Activated T-cell treated with anti-CD3 and anti-CD28 coated beads, Interleukin-2, amount 50 U/mL, for 1 hour (primary cell): ENCODE measurements at places on chromosomes 16 and 17.

DNA sequence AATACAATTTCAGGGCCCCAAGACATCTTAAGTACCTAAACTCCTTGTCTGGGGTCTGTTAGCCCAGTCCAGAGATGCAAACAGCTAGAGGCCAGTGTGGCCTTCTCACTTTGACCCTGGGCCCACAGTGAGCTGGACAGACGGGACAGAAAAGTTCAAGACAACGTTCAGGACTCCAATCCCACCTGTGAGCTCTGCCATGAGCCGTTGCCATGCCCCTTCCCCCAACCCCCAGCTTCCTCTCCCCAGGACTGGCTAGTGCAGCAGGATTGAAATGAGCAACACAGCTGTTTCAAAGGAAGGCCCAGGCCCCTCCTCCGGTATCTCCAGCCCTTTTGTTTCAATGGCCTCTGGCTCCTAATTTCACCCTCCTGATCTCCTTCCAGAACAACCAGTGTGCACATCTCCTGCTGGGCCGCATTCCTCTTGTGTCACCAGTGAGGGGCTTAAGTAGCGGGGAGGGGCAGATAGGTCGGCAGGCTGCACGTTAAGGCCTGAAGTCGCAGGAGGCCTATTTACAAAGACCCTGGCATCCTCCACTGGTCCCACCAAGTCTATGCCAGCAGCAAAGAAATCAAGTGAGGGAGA, 11.3 kb downstream of the AXIN2 start:
- no peak for DNase-seq

DNA sequence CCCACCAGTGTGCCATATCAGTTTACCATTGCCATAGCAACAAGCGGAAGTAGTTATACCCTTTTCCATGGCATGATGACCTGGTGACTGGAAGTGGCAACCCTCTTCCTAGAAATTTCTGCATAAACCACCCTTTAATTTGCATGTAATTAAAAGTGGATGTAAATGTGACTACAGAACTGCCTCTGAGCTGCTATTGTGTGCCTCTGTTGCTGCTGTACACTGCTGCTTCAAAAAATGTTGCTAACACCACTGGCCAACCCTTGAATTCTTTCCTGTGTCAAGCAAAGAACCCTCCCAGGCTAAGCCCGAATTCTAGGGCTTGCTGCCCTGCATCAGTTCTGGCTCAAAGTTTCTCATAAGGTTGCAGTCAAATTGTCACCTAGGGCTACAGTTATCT, 12.9 kb upstream of the MED13 start:
- no peak for DNase-seq

DNA sequence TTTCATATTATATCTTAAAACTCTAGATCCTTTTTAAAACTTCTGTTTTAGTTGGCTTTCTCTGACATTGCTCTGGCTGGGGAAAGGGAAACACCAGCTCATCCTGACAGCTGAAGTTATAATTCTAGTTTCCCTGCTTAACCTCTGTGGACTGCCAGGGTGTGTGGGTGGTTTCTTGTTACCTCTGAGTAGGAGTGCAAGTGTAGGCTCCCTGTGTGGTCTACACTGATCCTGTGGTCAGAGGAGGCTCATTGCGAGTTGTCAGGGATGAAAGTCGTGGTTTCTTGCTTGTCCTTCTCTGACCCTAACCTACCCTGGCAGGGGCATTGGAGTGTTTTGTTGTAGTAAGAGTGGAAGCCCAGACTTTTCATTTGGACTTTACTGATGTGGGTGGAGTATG, 221.0 kb downstream of the UTP18 start:
- no peak for DNase-seq

GRCh38 chr17:41599680-41600079, 12.9 kb downstream of the KRT16 start:
- no peak for DNase-seq

DNA sequence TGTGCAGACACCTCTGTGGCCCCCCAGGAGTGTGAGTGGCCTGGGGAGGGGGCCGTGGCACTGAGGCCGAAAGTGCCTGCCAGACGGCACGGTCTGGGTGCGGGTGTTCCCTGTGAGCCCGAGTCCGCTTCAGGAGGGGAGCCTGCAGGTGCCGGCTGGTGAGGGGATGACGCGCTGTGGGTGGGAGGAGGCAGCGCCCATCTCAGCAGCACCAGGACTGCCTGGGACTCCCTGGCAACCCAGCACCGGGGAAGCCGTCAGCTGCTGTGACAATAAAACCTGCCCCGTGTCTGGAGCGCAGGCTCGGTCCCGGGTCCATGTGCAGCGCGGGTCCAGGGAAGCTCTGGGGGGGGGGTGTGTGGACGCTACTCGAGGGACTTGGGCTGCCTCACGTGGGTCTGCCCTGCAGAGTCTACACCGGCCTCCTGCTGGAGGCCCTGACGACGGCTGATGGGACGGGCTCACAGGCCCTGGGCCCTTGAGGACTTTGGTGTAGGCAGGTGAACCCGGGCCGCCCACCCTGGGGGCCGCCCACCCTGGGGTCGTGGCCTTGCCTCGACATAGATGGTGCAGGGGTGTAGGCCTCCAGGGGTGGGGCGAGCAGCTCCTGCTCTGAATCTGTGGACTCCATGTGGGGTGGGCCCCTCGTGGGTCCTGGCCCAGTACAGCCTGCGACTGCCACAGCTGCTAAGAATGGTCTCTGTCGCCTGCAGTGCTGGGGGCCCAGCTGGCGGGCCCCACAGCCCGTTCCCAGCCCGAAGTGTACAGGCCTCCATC, 5.9 kb upstream of the RAB40C start:
- no peak for DNase-seq

- no peak for DNase-seq
Observed at GRCh38 chr16:30094541-30095165, 1.4 kb downstream of the YPEL3 start.

DNA sequence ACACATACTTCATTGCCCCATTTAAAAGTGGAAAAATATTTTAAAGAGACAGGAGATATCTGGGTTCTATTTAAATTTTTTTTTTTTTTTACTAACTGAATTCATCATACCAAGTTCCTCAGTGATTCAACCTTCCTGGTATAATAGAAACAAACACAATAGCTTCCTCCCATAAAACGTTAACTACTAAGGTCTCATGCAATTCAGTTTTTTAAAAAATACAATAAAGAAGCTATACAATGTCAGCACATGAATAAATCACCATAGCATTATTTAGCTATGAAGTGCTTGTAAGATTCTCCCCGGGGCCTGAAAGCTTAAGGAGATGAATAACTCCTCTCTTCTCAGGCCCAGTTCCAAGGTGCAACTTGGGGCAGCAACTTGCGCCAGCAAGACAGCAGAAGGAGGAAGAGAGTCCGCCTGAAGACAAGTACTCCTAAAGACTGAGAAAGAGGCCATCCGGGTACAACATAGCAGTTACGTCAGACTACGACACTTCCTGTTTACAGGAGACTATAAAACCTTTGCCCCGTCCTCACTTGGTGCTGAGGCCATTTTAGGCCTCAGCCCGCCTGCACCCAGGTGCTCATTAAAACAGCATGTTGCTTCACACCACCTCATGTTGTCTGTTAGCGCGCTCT, 81.5 kb downstream of the MYO1D start:
- DNase-seq = no peak

- DNase-seq = no peak
Observed at GRCh38 chr17:79044462-79044861, 20.5 kb downstream of the C1QTNF1 start.

- no peak for DNase-seq
Observed at GRCh38 chr17:42039794-42040763, 10.3 kb downstream of the C17orf113 start.

DNA sequence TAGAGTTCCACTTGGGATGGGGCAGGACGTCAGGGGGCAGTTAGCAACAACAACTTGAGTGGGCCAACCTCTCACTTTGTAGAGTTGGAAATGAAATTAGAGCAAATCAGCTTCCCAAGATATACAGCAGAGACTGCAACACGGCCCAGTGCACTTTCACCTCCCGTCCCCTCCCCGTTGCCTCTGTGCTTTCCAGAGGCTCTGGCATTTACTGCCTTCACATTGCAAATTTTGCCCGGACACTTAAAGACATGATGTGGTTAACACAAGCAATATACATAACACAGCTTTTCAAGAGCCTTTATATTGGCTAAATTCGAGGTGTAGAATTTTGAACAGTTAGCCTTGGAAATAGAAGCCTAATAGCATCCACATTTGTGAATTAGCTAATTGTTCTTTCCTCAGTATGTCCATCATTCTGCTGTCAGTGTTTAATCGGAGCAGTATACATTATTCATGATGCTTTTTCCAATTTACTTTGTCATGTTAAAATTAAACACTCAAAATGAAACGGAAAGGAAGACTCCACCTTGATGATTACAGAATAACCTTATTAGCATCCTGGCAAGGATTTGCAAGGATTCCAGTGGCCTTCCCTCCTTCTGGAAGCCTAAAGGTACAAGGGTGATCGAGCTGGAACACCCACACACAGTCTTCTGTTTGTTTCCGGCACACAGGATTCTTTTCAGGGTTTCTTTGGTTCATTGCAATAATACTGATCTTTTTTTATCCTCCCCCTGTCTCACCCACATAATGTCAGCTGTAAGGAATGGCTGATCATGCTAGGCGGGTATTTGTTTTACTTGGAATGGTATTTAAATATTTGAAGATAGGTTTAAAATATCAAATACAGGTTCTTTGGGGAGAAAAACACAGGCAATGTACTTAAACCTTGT, 190.9 kb upstream of the CACNG5 start:
- DNase-seq = no peak

DNA sequence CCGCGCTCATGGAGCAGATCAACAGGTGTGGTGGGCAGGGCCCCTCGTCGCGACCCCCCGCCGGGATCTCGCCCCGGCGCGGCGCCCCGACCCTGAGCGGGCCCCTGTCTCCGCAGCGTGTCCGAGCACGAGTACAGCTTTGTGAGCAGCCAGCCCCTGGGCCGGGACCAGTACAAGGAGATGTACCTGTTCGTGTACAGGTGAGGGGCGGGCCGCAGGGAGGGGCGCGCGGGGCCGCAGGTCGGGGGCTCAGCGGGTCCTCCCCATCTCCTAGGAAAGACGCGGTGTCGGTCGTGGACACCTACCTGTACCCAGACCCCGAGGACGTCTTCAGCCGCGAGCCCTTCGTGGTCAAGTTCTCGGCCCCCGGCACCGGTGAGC, 848 bp downstream of the DNASE1L2 start:
- DNase-seq = no peak
